ENCODE measurements at places on chromosomes 13 and 19.

GRCh38 chr19:51766461-51766860, 5.5 kb downstream of the FPR2 start:
- no peak for DNase-seq

DNA sequence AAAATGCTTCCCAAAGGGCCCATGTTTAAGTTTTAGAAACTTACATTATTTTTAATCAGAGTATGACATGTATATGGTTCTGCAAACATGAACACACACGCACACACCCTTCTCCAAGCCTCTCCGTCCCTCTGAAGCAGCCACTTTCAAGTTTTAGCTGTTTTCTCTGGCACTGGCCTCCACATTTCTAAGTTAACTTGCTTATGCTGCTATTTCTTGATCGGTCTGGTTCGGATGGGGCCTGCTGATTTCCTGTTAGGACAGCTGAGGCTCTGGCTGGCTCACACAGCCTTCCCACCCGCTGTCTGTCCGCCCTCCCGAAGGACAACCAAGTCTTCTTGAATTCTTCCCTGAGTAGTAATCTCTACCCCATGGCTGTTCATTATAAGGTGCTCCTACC, 4.4 kb downstream of the SPC24 start:
- DNase-seq = no peak

GRCh38 chr13:103931885-103932284, 865.7 kb upstream of the SLC10A2 start:
- DNase-seq = no peak

GRCh38 chr19:30896554-30896953, 452.7 kb downstream of the TSHZ3 start:
- no peak for DNase-seq

GRCh38 chr19:6253954-6254733, 25.6 kb downstream of the MLLT1 start:
- DNase-seq = no peak

Measured in esophagus muscularis mucosa (tissue), 4 donors.